Dorsolateral prefrontal cortex (tissue), 122 donors: ENCODE measurements at places on chromosomes 5 and 9.
A peak's percentile ranks its signal among the peaks of the same experiment; 100 is the strongest.

DNA sequence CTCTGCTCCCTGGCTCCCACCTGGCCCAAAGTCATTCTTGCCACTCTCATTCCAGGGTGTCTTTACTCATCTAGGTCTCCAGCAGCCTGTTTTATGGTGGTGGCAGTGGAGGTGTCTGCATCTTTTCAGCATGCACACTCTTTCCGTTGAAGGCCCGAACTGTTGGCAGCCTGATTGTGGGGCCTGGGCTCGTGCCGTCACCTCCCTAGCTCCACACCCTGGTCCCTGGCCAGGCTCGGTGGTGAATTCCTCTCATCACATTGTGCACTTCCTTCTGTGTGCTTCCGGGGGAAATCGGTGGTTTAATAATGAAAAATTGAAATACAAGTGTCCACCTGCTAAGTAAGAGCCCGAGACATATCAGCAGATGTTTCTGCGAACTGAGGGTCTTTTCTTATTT is 214.3 kb downstream of the TRIO start:
- DNase-seq = peak; percentile 63

DNA sequence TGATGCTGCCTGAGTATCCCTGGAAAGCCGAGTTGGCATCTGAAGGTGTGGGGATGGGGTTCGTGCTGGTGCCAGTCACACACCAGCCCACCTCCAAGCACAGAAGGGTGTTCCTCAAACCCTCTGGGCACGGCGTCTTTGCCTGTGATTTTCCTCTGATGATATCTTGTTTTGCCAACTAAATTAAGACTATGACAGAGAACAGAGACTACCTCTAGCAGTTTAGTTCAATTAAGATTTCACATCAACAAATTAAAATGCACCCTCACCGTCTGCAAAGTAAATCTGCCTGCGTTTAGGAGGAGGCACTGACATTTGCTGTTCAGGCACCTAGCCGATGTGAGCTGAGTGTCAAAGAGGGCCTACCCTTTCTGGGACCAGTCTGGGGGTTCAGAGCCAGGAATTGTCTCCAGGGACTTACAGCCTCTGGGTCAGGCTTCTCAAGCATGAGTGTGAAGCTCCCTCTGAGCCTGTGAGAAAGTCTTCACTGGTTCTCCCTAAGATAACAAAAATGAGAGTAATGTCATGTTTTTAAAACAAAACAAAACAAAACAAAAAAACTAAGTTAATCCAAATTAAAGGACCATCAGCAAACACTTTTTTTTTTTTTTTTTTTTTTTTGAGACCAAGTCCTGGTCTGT is 55.4 kb upstream of the CTNNA1 start:
- no peak for DNase-seq

- DNase-seq = no peak
Observed at GRCh38 chr9:19136129-19136528, 8.8 kb upstream of the PLIN2 start.

- no peak for DNase-seq
Observed at GRCh38 chr9:127216210-127216887, 48.2 kb upstream of the GARNL3 start.

- DNase-seq = no peak
Observed at GRCh38 chr5:14831006-14831338, 40.6 kb downstream of the ANKH start.

DNA sequence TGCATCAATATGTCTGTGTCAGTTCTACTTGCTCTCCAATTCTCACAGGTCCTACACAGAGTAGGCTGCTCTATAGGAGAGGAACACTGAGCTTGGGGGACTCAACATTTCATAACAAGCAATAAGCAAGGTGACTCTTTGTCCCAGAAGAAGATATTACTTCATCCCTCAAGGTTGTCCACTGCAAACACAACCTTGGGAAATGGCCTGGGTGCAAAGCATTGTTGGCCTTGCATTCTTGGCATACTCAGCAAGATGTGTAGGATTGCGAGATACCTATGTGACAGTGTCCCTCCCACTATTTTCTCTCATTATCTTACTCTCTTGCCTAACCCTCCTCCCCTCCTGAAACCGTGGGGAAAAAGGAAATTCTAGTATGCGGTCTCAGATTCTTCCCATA is 169.8 kb upstream of the FREM1 start:
- DNase-seq = no peak
